HS-5 (cell line): ENCODE measurements at places on chromosomes 2 and 18.

- DNase-seq: no peak
These were observed 1.2 kb downstream of the YPEL5 start for GRCh38 chr2:30147715-30148610.

DNA sequence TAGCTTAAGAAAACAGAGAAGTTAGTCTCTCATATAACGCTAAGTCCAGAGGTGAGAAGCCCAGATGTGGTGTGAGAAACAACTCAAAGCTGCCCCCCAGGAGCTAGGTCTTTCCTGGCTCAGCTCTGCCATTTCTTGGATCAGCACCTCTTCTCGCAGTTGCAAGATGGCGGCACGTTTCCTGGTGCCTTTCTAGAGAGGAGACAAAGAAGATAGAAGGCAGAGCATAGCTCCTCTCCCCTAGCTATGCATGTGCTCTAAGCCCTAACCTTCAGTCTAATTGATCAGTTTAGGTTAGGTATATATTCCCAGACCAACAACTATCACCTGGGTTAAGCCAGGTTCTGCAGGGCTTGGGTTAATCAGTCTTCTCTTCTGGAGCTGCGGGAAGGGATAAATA, 119.5 kb upstream of the RAB12 start:
- DNase-seq: no peak

DNA sequence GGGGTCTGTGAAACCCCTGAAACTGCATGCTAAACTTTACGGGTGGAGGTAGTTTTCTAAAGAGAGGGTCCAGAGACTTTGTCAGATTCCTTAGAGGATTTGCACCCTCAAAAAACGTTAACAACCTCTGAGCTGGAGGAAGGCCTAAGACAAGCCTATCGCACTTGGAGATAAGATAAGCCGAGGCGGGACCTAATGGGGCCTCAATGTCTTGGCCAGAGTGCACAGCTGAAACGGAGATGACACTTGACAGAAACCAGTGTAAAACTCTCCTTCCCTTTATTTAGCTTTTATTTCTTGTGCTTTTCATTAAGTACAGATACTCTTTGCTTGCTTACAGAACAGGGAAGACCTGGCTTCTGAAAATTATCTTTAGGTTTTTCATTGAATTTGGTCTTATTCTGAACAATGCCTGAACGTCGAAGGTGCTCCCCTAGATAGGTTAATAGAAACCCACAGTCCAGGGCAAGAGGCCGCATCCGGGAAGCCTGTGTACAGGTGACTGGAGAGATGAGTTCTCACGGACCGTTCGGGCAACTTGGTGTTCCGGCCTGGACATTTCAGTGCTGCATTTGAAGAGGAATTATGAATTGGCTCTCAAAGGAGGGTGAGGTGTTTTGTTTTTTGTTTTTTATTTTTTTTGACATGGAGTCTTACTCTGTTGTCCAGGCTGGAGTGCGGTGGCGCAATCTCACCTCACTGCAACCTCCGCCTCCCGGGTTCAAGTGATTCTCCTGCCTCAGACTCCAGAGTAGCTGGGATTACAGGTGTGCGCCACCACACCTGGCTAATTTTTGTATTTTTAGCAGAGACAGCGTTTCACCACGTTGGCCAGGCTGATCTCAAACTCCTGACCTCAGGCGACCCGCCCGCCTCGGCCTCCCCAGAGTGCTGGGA, 49.7 kb downstream of the SH3BP4 start:
- DNase-seq: no peak

DNA sequence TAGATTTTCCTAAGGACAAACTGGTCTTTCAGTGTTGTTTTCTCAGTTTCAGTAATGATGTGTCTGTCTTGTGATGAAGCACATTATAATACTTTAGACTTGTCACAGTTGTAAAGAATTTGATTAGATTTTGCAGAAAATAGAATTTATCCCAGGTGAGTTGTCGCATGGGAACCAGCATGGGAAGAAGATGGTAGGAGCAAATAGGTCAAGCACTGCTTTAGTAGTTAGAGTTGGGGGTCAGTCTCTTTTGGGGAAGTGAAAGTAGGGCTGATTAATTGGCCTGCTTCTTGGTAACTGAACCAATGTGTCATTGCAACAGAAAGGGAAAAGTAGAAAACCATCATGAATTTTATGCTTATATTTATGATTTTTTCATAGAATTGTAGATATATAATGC, 153.2 kb upstream of the MYO3B start:
- no peak for DNase-seq

- DNase-seq: no peak
These were observed 1063.4 kb upstream of the CHAC2 start for GRCh38 chr2:52704251-52704650.
